Iris pigment epithelial cell (primary cell): ENCODE measurements at places on chromosomes 2 and 18.

DNA sequence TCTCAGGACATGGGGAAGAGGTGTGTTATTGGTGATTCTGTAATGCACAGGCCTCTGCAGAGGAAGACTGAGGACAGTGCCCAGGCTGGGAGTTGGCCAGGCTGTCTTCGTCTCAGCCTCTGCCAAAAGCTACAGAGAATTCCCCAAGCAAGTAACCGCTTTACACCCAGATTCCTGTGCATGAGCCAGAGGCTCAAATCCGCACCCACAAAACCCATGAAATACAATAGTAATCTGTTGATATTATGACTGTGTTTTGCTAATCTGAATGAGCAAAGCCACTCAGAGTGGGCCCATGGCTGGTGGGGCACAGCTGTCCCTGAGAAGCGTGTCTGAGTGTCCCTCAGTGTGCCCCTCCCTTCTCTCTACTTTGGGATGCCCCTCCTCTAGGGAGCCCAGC lies 149.5 kb upstream of the PXDN start:
- DNase-seq = no peak

GRCh38 chr18:6681331-6681875 lies 48.1 kb upstream of the ARHGAP28 start:
- no peak for DNase-seq

- DNase-seq = no peak
These were observed 51.8 kb downstream of the COA5 start for GRCh38 chr2:98556344-98557033.

GRCh38 chr2:99982744-99983143 lies 159.6 kb downstream of the AFF3 start:
- DNase-seq = no peak

DNA sequence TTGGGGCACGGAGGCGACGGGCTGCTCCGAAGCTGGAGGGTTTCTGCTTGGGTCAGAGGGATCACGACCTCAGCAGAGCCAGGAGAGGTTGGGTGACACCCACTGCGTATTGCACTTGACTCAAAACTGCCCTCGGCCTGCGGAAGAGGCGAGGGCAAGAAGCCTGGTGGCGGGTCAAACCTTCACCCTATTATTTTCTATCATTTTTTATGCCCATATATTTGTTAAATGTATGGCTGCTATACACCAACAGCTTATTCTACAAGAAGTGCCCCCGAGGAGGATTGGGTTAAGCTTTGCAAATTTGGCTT lies 12.6 kb upstream of the SATB2 start:
- no peak for DNase-seq

DNA sequence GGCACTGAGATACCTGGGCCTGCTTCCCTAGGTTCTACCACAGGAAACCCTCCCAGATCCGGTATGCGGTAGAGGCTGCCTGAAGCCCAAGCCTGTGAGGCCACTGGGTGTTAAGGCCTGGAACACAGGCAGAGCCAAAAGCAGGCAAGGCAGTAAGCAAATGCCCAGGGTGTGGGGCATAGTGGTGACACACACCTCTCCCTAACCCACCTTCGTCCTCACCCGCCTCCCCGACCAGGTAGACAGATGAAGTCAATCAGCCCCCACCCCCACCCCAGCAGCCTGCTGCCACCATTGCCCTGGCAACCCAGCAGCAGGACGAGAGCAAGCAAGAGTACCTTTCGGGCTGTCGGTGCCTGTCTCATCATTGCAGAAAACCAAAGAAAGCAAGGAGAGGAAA lies 6.1 kb downstream of the DCTN1 start:
- no peak for DNase-seq

DNA sequence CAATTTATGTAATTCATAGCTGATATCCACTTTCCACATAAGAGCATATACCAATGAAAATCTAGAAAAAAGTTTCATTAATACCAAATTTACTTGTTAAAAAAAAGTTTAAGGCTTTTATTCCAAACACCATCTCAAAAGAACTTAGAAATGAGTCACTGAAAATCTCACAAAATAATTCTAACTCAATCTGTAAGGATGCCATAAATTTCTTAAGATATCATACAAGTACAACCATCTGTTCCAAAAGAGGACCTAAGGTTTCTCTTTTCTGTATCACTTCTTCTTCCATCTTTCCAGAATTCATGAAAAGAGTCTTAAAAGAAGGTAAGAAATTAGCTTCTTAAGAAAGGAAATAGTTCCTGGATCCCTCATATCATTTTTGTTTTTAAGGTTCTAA lies 60.4 kb downstream of the TRIP12 start:
- DNase-seq = no peak

DNA sequence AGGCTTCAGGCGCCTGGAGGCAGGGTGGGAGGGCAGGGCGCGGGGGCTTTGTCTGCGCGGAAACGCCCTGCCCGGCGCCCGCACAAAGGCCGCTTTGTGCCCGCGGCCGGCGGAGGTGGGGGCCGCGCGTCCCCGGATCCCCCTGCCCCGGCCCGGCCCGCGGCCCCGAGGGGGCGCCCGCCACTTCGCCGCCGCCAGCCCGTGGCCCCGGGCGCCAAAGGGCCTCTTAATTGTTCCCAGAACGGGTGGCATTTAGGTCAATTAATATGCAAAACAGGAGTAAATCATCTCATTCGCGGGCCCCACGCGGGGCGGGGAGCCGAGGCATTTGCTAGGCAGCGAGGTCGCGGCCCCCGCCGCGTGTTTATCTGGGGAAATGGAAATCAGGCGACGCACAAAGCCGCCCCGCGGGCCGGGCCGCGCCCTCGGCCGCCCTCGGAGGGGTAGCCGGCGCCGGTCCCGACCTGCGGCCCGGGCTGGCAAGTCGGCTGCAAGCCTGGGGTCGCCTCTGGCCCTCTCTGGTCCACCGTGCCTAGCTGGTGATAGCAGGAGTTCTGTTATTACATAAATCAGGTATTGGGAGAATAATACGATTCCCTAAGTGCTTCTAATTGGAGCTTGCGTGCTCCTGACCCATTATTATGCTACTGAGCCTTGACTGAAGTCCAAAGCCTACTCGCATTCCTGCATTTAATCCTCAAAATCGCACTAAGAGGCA lies 148.2 kb upstream of the GLI2 start:
- DNase-seq = no peak

GRCh38 chr2:58127111-58127510 lies 80.5 kb downstream of the VRK2 start:
- DNase-seq = no peak

DNA sequence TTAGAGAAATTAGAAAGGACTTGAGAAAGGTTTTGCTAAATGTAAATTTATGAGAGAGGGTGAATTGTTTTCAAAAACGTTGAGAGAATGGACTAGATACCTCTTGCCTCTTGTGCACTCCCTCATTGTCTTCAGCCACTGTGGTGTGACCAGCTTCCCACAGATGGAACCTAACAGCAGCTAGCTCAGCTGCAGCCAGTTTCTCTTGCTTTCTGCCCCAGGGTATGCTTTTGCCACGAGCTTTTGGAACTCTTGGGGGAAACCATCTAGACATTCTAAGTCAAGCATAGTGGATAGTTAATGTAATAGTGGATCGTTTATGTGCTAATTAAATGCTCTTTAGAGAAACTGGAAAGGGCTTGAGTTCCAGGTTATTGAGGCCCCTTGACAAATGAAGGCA lies 288.2 kb downstream of the CTNNA2 start:
- DNase-seq = no peak

DNA sequence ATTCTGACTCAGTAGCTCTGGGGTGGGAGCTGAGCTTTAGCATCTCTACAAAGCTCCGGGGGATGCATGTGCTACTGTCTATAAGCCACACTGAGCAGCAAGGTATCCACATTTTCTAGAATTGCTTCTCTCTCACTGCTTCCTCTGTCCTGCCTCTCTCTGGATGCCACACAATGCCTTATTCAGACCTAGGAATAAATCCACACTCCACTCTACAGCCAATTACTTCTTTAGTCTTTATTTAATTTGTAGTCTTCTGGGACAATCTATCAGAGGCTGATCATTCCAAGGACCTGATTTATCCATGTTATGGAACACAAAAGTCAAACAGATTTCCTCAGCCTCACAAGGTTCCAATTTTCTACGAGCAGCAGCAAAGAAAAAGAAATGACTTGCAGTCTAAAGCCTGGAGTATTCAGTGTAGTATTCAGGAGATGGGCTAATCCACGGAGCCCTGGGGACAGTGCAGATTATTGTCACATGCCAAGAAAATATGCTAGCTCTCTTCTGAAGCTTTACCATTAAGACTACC lies 4.4 kb downstream of the BCL2 start:
- no peak for DNase-seq

DNA sequence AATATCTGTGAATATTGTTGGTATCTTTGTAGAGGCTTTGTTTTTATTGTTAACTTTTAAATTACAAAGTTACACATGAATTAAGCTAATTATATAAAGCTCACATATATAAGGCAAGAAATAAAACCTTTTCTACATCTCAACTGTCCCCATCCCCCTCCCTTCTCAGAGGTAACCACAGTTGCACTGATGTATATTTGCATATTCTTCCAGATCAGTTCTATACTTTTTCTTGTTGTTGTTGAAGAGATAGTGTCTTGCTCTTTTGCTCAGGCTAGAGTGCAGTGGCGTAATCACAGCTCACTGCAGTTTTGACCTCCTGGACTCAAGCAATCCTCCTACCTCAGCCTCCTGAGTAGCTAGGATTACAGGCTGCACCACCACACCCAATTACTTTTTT lies 36.0 kb upstream of the CDC42EP3 start:
- no peak for DNase-seq

- DNase-seq = no peak
These were observed 495.7 kb downstream of the RIT2 start for GRCh38 chr18:42619771-42620170.

DNA sequence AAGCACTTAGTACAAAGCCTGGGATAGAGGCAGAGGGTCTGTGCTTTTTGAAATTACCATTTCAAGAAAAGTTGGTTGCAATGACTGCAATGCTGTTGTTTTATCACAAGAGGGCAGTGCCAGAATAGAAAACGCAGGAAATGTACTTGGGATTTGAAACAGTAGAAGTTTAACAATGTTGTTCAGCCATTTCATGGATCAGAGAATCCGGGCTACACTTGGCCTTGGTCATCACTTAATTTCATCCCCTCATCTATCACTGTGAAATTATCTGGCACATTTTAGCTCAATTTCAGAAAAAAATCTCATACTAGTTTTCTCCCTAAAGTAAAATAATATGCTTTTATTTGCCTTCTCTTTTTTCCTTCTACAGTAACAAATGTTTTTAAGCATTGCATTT lies 70.8 kb downstream of the RAPGEF4 start:
- peak; percentile 53 for DNase-seq

DNA sequence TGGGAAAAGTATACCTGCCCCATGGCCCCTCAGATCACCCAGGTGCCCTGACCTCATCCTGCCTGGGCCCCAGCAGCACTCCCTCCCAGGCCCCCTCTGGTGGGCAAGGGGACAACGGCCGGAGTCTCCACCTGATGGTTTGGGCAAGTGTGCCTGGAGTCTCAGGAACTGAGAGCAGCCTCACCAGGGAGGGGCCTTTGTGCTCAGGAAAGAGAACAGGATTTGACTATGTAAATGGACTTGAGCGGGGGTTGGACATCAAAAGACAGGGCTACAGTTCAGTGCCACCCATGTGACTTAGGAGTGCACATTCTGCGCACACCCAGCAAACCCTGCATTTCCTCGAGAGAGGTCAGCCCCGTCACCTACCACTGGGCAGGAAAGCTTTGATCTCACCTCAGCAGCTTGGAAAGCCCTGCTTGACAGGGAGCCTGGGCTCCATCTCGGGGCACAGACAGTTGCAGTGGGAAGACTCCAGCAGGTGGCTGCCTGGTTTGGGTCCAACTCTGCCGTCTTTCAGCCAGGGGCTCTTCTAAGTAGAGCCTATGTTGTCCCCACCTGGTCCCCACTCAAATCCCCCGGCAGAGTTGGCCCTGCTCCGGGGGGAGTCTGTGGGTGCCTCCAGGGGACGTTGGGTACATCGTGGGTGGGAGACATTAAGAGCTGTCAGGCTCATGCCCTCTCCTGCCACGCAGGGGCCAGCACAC lies 3.3 kb downstream of the INPP5D start:
- DNase-seq = no peak

- no peak for DNase-seq
These were observed 284.7 kb downstream of the MYCN start for GRCh38 chr2:16225071-16225470.

GRCh38 chr18:39319141-39319540 lies 1753.5 kb upstream of the CELF4 start:
- DNase-seq = no peak

DNA sequence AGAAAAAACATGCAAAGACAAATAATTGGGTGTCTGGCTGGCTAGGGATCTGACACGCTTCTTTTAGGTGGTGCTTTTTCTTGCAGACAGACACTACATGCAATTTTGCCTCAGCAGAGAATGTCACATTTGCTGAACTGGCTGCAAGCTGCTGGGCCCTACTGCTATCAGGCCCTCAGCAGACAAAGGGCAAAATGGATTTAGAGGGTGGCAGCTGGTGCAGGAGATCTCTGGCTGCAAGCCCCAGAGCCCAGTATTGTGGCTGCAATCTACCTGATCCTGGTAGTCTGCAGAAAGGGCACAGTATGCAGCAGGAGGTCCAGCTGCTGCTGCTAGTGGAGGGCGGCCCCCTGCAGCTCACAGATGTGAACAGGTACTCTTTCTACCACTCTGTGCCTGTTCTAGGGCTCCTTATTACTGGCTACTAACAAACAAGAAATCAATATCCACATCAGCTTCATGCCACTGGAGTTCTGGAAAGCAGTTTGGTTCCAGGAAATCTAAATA lies 796.7 kb upstream of the CELF4 start:
- no peak for DNase-seq

- no peak for DNase-seq
These were observed 413.5 kb downstream of the ZNF516 start for GRCh38 chr18:76081536-76081935.

DNA sequence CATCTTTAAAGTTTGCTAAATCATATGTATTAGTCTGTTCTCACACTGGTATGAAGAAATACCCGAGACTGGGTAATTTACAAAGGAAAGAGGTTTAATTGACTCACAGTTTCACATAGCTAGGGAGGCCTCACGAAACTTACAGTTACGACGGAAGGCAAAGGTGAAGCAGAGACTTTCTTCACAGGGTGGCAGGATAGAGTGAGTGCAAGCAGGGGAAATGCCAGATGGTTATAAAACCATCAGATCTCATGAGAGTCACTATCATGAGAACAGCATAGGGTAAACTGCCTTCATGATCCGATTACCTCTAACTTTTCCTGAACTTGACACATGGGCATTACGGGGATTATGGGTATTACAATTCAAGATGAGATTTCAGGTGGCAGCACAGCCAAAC lies 1075.2 kb upstream of the NRXN1 start:
- DNase-seq = no peak

GRCh38 chr2:221915926-221916325 lies 343.8 kb upstream of the EPHA4 start:
- DNase-seq = no peak

- DNase-seq = no peak
These were observed 4.5 kb downstream of the GATA6 start for GRCh38 chr18:22173928-22174301.
